ENCODE measurements at places on chromosomes 11 and 22.

DNA sequence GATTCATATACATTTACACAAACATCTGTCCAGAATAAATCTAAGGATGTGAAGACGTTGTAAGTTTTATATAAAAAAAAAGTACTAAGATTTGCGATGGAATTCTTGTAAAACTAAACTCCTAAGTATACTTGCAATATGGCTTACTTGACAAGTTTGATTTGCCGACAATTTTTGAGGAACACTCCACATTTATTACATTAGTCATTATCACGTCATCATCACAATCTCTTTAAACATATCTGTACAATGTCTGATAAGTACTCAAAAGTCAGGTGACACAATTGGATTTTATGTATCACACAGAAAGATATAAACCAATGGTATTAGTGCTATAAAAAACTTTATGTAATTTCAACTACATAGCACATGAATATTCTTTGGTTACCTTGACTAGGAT is 30.4 kb downstream of the IMMP1L start:
- DNase-seq = no peak

DNA sequence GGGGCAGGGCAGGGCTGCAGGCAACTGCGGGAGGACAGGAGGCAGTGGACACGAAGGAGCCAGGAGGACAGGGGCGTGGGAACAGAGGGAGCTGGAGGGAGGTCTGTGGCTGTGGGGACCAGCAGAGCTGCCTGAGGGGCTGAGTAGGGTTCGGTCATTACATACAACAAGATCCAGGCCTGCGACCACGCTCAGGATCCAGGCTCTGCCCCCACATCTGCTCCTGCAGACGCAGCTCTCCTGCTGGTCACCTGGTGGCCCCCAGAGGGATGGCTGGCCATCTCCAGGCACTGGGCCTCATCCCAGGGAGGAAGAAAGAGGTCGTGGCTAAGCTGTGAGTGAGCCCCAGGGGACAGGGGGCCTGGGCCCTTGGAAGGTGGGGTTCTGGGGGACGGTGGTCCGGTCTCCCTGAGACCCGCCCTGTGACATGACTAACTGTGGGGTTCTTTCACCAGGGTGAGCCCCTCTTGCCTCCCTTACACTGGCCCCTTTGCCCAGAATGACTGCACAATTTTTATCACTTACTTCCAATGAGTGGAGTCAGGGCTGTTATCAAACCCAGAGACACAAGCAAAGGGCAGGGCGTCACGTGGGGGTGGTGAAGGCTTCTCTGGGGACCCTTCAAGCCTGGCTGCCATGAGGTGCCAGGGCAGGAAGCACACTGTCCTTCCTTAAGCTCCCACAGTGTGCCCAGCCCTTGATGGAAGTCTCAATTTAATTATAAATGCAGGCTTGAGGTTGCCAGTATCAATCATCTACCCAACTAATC is 6.7 kb upstream of the APOBEC3A start:
- DNase-seq = no peak

DNA sequence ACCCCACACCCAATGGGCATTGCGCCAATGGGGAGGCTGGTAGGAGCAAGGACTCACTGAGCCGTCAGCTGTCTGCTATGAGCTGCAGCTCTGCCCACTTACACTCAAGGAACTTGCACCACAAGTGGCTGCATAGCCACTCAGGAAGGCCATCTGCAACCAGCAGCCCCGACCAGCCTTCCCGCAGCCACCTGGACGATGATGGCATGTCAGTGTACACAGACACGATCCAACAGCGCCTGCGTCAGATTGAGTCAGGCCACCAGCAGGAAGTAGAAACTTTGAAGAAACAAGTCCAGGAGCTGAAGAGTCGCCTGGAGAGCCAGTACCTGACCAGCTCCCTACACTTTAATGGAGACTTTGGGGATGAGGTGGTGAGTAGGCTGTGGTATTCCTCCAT is 59.8 kb upstream of the HORMAD2 start:
- no peak for DNase-seq

- no peak for DNase-seq
Observed at GRCh38 chr11:24357620-24358410, 139.0 kb upstream of the LUZP2 start.

- DNase-seq = no peak
Observed at GRCh38 chr11:86874304-86875056, 74.1 kb downstream of the PRSS23 start.

- DNase-seq = no peak
Observed at GRCh38 chr11:7643314-7643713, 30.0 kb downstream of the CYB5R2 start.

DNA sequence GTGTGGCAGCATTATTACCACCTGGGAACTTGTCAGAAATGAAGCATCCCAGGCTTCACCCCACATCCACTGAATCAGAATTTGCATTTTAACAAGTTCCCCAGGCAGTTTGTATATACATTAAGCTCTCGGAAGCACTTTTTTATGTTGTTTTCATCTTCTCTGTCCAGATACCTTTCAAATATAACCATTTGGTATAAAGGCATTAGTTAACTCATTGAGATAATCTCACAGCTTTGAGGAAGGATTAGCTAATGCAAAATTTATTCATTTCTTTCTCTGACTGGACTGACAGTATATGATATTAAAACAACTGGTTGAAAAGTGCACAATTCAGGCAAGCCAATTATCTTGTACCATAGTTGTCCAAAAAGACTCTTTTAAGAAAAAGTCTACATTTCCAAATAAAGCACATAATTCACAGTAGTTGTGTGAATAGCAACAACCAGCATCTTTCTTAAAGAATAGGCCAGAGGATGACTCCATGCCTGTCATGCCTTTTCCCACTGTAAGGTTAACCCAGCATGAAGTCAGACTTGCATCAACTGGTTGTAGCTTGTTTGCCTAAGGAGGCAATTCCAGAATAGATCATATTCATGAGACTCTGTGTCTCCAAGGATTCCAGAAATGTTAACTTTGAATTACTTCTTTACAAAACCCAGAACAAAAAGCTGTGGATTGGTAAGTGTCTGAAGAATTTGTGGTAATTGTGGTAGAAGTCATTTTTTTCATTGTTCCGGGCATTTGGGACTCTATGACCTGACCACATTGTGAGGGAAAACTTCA is 254.3 kb upstream of the SESN3 start:
- DNase-seq = no peak

DNA sequence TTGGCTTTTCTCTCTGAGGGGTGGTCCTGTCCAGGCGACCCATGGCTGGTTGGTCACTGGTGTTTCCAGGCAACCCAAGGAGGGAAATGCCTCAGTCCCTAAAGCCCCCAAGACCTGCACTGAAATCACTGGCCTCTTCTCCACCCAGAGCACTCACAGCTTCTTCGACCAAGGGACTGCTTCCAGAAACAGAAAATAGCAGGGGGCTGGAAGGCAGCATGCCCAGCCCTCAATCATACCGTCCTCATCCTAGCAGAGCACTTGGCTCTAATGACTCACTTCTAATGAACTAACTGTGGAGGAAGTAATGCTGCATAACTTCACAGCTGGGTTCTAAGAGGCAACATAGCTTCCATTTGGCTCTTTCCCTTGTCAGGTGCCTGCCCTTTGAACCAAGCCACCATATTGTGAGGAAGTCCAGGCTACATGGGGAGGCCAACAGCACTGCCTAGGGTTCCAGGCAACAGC is 27.6 kb downstream of the DKK3 start:
- DNase-seq = peak; percentile 29

- DNase-seq = no peak
Observed at GRCh38 chr11:69167130-69167915, 11.6 kb downstream of the SMIM38 start.

GRCh38 chr11:122731500-122731913 is 76.0 kb downstream of the UBASH3B start:
- DNase-seq = peak; percentile 66

DNA sequence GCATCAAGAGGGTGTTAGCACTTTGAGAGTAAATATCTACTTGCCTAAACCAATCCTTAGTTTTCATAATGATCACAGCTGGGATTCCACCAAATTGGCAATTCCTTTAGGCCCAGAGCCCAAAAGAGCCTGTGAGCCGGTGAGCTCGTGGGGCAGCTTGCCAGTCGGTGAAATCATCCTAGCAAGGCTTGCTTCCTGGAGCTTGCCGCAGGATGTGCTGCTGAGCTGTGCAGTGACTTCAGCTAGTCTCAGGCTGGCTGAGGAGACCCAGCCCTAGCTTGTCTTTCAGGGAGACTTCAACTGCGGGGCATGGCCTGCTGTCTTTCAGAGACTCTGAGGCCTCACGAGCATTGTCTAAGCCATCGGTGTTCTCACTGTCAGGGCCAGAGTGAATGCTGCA is 73.6 kb upstream of the SUSD2 start:
- DNase-seq = no peak

- DNase-seq = no peak
Observed at GRCh38 chr22:47127441-47127871, 365.0 kb downstream of the TBC1D22A start.

GRCh38 chr11:569158-569885 is 6.9 kb upstream of the PHRF1 start:
- no peak for DNase-seq

DNA sequence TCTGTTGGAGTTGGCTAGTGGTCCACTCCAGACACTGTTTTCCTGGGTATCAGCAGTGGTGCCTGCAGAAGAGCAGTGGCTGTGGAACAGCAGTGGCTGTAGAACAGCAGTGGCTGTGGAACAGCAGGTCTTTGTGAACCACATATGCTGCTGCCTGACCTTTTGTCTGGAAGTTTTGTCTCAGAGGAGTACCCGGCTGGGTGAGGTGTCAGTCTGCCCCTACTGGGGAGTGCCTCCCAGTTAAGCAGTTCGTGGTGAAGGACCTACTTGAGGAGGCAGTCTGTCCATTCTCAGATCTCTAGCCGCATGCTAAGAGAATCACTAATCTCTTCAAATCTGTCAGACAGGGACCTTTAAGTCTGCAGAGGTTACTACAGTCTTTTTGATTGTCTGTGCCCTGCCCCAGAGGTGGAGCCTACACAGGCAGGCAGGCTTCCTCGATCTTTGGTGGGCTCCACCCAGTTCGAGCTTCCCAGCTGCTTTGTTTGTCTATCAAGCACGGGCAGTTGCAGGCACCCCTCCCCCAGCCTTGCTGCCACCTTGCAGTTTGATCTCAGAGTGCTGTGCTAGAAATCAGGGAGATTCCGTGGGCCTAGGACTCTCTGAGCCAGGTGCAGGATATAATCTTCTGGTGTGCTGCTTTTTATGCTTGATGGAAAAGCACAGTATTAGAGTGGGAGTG is 89.1 kb upstream of the TRIM48 start:
- no peak for DNase-seq

DNA sequence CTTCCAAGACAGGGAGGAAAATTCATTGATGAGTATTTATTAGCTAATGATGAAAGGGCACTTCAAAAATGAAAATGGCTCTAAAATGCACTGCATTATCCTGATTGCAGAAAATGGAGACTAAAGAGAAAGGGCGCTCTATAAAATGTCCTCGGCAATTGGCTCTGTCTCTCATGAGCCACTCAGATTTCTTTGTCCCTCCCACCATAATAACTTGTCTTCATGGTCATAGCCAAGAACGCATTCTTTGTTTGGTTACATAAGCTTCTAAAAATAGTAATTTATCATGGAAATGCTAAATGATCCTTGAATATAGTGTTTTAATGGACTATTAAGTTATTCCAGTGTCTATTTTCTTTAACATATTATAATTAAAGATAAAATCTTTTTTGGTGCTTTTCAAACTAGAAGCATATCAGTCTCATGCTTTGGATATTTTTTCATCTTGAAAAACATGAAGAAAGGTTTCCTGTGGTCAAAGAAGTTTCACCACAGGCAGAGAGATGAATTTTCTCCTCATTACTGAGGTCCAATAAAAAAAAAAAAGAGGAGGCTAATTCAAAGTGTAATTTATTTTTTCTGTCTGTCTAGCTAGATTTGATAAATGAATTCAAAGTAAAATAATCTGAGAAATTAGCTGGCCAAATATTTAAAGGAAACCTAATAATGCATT is 238.1 kb upstream of the BLID start:
- DNase-seq = no peak

DNA sequence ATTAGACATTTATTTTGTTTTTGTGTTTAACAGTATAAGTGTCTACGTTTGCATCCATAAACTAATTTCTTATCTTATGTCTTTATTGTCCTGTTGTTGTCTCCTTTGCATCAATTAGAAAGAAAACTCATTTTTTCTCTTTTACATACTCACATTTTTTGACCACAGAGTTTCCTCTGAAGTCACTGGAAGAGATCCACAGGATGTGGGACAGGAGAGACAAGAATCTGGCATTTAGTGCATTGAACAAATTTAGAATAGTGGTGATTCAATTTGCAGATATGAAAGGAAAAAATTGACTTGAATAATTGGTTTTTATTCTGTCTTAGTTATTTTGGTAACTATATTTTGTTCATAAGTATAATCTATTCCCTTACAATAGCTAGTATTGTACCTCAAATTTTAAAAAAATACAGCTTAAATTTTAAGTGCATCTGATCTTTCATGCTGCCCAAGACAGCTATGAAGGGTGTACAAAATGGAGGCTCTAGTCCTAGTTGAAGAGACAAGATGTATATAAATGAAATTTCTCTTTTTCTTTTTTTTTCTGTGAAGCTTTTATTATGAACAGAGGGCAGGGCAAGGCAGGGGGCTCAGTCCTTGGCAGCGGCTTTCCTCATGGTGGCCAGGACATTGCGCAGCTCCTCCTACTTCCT is 24.4 kb downstream of the HORMAD2 start:
- DNase-seq = no peak

GRCh38 chr11:114610984-114611944 is 15.7 kb upstream of the NXPE4 start:
- DNase-seq = no peak

DNA sequence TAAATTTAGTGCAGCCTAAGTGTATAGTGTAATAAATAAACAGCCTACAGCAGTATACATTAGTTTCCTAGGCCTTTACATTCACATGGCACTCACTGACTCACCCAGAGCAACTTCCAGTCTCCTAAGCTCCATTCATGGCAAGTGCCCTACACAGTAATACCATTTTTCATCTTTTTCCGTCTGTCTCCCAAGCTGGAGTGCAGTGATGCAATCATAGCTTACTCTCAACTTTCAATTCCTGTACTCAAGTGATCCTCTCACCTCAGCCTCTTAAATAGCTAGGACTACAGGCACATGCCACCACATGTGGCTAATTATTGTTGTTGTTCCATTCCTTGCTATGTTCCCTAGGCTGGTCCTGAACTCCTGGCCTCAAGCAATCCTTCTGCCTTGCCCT is 54.4 kb downstream of the FCHSD2 start:
- no peak for DNase-seq

- DNase-seq = no peak
Observed at GRCh38 chr11:9512370-9513019, 51.7 kb downstream of the ZNF143 start.

DNA sequence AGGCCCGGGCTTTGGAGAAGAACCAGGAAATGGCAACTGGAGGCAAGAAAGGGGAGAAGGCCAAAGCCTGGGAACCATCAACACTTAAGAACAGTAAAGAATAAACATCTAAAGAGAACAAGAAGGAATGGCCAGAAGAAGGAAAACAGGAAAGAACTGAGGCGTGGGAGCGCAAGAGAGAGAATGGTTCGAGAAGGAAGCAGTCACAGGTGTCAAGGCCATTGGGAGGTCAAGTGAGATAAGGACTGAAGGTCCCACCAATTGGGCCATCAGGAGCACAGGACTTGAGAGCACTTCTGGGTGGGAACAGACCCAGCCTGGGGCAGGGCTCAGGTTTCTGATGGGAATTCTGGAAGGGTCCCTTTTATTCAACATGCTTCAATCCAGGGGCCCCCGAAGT is 697 bp upstream of the SCGB1A1 start:
- DNase-seq = no peak

Measured in RCC 7860 (cell line).